Stimulated activated CD8-positive, alpha-beta memory T cell treated with anti-CD3 and anti-CD28 coated beads, Interleukin-4, amount 100 ng/mL, for 48 hours (primary cell): ENCODE measurements at places on chromosomes 1 and 21.

DNA sequence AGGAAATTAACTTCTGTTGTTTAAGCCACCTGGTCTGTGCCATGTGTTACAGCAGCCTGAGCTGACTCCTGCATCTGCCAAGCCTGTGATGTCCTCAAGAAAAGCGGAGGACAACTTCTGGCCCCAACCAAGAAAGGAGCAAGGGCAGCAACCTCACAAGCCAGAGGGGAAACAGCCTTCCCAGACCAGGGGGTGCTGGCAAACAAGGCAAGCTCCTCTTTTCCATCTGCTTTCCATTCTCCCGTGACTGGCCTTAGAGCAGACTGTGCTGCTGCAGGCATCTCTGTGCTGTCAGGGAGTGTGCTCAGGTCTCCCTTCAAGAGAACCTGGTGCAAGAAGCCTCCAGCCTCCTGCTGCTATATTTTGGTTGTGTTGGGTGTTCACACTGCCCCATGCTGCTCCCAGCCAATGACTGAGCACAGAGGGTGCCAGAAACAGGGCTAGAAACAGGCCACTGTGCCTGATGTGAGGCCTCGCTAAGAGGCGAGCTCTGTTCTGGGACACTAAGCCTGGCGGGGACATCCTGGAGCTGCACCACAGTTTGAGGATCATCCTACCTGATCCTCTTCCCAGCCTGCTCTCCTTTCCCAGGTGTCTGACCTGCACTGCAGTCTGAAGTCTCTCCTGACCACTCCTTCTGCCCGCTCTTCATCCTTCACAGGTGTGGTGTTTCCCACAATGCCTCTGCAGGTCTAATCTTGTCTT is 27.5 kb upstream of the SLAMF9 start:
- no peak for DNase-seq

DNA sequence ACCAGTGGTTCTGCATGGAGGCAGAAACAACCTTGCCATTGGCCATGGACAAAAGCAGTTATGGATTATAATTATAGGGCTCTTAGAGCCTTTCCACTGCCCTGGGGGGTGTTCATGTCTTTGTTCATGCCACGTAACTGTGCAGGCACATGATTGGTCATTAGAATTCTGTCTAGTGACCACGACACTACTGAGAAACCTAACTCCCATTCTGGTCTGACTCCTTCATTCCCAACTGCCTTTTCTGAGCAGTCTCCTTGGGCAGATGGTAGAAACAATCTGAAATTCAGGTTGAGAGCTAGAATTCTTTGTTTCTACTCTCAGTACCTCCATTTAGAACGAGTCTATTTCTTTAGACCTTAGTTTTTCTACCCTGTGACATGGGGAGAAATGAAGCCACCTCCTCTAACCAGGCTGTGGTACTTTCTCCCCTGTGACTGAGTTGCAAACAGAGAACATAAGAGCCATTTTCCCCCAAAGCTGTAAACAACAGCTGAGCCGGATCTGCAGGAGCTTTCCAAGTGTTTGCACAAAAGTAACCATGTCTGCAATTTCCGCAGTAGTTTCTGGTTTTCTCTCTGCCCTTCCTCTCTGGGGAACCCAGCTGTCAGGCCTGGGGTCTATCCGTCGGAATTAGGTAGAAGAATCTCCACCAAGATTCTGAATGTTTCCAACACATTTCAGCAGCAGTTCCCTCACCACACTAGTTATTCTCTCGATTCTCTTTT is 37.7 kb upstream of the IPO9 start:
- DNase-seq, result no peak

DNA sequence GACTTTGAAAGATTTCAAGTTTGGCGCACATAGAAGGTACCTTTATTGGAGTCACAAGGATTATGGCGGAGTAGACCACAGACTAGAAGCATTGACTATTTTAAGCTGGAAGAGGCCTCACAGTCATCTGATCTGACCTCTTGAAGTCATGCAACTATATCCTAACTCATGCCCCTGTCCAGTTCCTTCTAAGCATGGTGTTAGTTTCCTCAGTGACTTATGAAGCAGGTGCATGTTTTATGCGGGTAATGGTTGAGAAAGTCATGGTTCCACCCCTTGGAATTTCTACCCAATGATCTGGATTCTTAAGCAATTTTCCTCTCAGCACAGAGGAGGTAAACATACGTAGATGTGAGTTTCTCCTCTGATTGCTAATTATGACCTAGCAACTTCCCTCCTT is 11.7 kb downstream of the OLFML3 start:
- DNase-seq, result no peak

DNA sequence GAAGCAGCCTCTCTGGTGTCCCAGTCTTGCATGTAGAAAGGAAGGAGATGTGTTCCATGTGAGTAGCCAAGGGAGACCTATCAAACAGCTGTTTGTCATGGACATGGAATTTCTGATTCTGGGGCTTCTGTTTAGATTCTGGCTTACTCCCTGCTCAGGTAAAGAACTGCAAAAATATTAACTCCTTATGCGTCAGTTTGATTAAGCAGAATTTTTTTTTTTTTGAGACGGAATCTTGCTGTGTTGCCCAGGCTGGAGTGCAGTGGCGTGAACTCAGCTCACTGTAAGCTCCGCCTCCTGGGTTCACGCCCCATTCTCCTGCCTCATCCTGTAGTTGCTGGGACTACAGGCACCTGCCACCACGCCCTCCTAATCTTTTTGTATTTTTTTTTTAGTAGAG is 6.8 kb downstream of the ARV1 start:
- no peak for DNase-seq

GRCh38 chr1:53025034-53025768 is 36.8 kb upstream of the PODN start:
- no peak for DNase-seq

GRCh38 chr1:196214866-196215265 is 393.4 kb downstream of the KCNT2 start:
- DNase-seq, result no peak

DNA sequence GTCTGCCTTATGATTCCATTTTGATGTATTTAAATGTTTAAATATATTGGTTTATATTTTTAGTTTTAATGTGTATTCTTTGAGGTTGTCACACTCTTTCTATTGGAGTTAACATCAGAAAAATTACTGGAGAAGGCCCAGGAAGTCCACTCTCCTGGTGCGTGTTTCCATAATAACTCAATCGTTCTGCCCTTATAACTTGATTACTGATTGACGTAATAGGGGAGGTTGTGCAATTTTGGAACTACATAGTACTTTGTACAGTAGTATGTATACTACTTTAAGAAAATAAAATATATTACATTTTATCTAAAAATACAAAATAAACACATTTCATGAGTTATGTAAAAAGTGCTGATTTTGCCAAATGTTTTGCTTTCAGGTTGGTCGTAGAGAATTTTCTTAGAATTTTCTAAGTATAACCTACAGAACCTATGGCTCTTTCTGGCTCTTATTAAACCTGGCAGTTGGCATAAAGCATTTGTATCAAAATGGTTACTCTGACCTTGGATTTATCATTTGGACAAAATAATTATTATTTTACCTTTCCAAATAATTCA is 5.7 kb downstream of the PLA2G4A start:
- no peak for DNase-seq

DNA sequence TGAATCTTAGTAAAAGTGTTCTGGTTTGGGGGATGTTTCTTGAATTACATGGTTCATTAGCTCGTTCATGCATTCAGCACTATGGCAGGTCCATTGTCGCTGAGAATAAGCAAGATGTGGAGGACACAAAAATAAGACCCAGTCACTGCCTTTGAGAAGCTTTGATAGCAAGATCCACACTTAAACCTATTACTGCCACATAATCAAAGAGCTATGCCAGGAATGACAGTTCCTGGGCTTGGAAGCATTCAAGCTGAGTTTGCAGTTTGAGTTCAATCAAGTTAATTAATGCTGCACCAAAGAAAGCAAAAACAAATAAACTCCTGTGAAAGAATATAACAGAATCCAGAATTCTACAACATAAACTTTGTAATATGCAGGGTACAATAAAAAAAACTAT is 131.8 kb downstream of the MIS18A start:
- DNase-seq, result no peak

- no peak for DNase-seq
These were observed 27.8 kb downstream of the FAM20B start for GRCh38 chr1:179053486-179053885.

GRCh38 chr1:33433509-33434362 is 2.8 kb upstream of the PHC2 start:
- no peak for DNase-seq

- peak; percentile 93 for DNase-seq
These were observed 9.2 kb upstream of the LAD1 start for GRCh38 chr1:201408176-201408833.

GRCh38 chr1:175878775-175879174 is 135.4 kb upstream of the TNR start:
- DNase-seq, result no peak

GRCh38 chr1:213984387-213985208 is 3.2 kb upstream of the PROX1 start:
- DNase-seq, result no peak

- no peak for DNase-seq
These were observed 16.7 kb downstream of the STYXL2 start for GRCh38 chr1:167110586-167110985.

- DNase-seq, result peak; percentile 61
These were observed 37.3 kb upstream of the COL6A2 start for GRCh38 chr21:46060596-46061061.

DNA sequence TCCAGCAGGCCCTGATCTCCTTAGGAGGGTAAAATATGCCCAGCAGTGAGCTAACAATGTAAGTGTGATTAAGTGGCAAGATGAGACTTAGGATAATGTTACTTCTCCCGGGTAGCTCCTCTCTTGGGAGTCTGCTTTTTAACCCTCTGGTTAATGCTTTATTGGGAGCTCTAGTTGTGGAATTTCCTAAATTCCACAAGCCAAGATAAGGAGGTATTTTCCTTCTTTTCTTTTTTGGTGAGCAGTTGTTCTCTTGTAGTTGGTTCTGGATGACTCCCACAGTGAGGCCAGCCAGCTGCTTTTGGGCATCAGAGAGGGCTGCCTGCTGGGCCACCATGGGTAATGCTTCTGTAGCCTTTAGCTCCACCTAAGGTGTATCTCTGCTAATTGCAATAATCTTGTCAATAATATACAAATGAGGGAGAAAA is 19.3 kb downstream of the C1orf52 start:
- DNase-seq, result no peak

- peak; percentile 30 for DNase-seq
These were observed 19.8 kb downstream of the NPR1 start for GRCh38 chr1:153698020-153698922.

DNA sequence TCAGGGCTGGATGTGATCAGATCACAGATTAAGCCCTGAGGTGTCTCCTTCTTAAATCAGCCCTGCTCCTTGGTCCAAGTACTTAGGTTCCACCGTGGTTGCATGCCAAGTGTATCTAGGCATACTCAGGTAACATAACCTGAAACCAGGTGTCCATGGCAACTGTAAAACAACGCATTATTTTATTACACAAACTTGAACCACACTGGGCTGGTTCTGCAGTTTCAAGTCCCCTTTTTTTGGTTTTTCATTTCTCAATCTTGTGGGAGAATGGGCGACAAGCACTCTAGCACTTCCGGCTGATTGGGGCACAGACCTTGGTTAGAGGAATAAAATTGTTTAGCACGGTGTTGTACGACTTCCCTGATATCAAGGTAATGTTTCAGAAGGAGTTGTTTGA is 65.2 kb downstream of the GBP6 start:
- DNase-seq, result no peak

GRCh38 chr1:66355756-66356155 is 178.2 kb upstream of the SGIP1 start:
- DNase-seq, result no peak

- no peak for DNase-seq
These were observed 332.4 kb upstream of the DUSP10 start for GRCh38 chr1:222074317-222074716.
